ENCODE measurements at places on chromosomes 1 and 21.
A peak's percentile ranks its signal among the peaks of the same experiment; 100 is the strongest.

GRCh38 chr1:114574365-114574764 lies 7.0 kb downstream of the BCAS2 start:
- no peak for DNase-seq

DNA sequence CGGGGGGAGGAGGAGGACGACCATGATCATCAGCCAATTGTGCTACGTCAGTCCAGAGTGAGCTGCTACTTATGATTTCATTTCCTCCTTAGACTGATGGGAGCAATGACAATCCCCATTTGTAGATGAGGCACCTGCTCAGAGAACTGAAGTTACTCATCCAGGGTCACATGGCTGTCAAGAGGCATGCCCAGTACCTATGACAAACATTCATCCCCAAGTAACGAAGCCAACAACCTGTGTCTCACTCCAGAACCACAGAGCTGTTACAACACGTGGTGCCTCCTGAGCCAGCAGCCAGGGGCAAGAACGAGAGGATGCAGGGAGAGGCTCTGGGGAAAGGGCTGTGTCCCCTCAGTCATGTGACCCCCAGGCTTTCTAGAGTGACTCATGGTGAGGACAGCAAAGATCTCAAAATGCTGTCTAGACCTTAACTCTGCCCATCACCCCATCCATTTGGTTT lies 93.6 kb downstream of the SIM2 start:
- no peak for DNase-seq

GRCh38 chr1:78787544-78787943 lies 137.9 kb downstream of the IFI44 start:
- no peak for DNase-seq

DNA sequence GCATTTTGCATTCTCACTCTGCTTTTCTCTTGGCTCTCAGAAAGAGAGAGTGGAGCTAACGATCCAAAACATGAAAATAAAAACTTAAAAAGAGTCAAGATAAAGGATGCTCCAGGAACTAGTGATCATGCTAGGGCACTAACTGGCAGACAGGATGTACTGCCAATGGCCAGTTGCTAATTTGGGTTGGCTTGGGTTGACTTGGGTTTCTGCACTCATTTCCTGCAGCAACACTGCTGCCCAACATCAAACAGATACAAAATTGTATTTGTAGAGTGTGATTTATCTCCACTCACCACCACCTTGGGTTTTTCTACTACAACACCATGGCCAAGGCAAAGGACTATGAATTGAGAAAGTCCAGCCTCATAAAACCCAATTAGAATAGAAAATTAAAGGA lies 662.3 kb upstream of the PTBP2 start:
- DNase-seq = no peak

GRCh38 chr1:34055818-34056217 lies 109.2 kb downstream of the CSMD2 start:
- no peak for DNase-seq

GRCh38 chr1:160618763-160619274 lies 28.0 kb downstream of the SLAMF1 start:
- DNase-seq = peak; percentile 62

DNA sequence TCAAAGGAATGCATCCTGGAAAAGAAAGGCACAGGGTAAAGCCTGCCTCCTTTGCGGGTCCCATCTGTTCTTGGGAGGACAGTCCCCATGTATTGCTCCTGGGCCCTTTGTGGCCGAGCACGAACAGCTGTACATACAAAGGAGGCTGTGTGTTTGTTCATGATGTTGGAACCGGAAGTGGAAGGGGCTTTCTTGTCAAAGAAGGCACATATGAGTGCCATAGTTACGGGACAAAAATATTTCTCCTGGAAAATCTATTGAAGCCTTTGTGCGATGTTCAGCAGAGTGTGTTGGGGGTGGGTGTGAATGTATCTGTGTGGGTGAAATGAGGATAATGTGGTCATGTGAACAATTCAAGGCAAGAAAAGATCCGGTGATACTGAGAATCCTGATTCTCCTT lies 297.6 kb downstream of the DISC1 start:
- no peak for DNase-seq

- no peak for DNase-seq
Observed at GRCh38 chr21:43885721-43886120, 20.7 kb downstream of the AGPAT3 start.

DNA sequence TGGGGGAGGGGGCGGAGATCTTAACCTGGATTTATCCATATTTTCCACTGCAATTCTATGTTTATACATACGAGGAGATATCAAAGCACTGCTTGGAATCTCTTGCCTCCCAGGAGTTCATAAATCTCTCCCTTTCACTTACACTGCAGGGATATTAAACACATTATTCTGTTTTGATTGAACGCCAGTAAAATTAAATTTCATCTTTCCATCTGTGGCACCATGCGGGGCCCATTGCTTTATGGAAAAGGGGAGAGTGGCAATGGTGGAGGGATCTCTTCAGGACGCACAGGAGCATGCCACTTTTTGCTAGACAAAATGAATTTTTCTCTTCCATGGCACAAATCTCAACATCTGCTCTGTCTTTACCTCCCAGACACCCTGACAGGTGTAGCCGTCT lies 648.0 kb upstream of the PLXNA2 start:
- no peak for DNase-seq

GRCh38 chr1:46008585-46008984 lies 123.8 kb downstream of the PIK3R3 start:
- DNase-seq = no peak

- DNase-seq = no peak
Observed at GRCh38 chr1:228849011-228849541, 113.8 kb downstream of the RHOU start.

DNA sequence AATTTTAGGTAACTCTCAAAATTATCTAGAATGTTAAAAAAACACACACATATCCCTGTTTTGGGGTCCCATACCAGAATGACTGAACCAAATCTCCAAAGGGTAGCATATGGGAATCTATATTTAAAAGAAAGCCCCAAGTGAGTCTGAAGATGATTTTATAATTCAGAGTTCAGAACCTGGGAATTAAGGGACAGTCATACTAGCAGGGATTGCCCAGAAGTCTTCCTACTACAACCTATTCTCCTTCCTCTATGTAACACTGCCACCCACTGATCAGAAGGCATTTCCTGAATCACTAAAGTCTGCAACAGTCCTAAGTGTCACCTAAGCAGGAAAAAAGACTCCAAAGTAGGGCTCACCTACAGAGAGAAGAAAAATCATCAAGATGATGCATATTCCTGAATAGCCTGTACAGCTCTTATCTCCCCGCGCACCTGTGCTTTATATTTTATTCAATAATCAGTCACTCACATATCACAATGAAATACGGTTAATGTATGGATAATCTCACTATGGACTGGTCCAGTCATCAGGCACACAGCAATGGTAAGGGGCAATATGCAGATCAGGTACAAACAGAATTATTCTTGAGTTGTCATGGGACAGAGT lies 4.9 kb downstream of the RGS1 start:
- DNase-seq = peak; percentile 44

GRCh38 chr1:236011641-236012040 lies 53.2 kb downstream of the NID1 start:
- no peak for DNase-seq

- no peak for DNase-seq
Observed at GRCh38 chr1:207820568-207821463, 69.0 kb downstream of the CD46 start.

GRCh38 chr1:48775831-48776392 lies 779 bp downstream of the BEND5 start:
- DNase-seq = no peak

DNA sequence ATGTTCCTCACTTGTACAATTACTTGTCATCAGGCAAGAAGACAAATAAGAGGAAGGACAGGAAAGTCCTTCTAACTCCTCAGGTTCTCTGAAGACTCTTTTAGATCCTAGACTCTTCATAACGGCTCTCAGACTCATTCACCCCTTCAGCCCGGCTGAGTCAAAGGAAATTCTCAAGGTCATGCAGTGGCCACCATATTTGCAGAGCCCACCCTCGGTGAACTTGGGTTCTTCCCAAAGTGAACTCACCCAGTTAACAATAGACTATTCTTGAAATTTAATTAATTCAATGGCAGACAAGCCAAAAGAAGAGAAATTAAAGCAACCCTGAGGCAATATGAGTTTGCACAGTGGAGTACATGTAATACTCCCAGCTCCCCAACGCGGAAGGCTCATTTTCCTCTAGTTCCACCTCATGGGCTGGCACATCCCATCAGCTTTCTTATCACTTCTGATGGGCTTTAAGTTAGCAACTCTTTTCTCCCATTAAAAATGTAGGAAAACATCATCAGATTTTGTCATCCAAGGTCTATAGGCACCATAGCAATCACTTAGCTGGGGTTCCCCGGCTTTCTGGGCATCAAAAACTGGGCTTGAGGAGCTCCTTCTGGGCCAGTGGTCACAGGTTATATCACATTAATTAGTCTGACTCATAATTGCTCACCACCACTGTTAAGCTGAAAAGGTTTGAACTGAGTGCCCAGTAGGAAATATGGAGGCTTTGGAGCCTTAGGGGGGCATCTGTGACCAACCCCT lies 27.8 kb upstream of the TIAM1 start:
- DNase-seq = no peak

GRCh38 chr1:37034121-37035013 lies at the start of gene GRIK3:
Gene GRIK3, minus strand, starts transcription at chr1:37034515. Its CDS starts 407 bp downstream, at chr1:37034108.
- DNase-seq = no peak

DNA sequence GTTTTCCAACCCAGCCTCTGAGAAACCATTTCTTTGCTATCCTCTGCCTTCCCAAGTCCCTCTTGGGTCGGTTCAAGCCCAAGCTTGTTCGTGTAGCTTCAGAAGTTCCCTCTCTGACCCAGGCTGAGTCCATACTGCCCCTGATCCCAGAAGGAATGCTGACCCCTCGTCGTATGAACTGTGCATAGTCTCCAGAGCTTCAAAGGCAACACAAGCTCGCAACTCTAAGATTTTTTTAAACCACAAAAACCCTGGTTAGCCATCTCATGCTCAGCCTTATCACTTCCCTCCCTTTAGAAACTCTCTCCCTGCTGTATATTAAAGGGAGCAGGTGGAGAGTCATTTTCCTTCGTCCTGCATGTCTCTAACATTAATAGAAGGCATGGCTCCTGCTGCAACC lies 23.8 kb downstream of the EIF2D start:
- no peak for DNase-seq

GRCh38 chr1:5962265-5963105 lies 29.7 kb downstream of the NPHP4 start:
- no peak for DNase-seq

- DNase-seq = no peak
Observed at GRCh38 chr1:194624833-194625232, 1438.4 kb upstream of the B3GALT2 start.

DNA sequence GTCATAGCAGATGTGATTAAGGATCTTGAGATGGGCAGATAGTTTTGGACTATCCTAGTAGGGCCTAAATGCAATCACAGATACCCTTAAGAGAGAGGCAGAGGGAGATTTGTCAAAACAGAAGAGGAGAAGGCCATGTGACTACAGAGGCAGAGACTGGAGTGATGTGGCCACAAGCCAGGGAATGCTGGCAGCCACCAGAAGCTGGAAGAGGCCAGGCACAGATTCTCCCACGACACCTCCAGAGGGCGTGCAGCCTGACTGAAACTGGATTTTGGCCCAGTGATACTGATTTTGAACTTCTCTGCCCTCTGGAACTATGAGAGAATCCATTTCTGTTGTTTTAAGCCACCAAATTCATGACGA lies 52.1 kb upstream of the EPS8L3 start:
- no peak for DNase-seq

DNA sequence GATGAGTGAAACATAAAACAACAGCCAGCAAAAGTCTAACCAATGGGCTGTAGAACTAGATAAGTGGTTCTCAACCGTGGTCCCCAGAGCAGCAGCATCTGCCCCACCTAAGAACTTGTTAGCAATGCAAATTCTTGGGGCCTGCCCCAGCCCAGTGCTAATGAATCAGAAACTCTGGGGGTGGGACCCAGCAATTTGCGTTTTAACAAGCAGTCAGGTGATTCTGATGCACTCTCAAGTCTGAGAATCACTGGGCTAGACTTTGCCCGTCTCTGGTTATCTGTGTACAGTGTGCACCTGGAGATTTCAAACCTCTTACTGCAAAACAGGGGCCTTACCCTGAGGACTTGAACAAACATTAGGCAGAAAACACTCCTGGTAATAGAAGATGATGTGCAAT lies 66.5 kb downstream of the PLXNA2 start:
- no peak for DNase-seq

DNA sequence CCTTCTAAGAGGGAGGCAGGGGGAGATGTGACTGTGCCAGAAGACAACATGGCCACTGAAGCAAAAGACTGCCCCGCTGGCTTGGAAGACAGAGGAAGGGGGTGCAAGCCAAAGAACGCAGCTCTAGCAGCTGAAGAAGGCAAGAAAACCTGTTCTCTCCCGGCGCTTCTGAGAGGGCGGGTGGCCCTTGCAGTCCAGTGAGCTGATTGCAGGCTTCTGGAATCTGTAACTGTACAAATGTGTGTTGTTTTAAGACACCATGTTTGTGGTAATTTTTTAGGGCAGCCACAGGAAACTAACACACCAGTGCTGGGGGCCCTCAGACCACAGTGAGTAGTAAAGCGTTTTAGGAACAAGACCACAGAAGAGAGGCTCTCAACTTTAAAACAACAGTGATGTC lies 47.0 kb downstream of the CD46 start:
- peak; percentile 14 for DNase-seq

DNA sequence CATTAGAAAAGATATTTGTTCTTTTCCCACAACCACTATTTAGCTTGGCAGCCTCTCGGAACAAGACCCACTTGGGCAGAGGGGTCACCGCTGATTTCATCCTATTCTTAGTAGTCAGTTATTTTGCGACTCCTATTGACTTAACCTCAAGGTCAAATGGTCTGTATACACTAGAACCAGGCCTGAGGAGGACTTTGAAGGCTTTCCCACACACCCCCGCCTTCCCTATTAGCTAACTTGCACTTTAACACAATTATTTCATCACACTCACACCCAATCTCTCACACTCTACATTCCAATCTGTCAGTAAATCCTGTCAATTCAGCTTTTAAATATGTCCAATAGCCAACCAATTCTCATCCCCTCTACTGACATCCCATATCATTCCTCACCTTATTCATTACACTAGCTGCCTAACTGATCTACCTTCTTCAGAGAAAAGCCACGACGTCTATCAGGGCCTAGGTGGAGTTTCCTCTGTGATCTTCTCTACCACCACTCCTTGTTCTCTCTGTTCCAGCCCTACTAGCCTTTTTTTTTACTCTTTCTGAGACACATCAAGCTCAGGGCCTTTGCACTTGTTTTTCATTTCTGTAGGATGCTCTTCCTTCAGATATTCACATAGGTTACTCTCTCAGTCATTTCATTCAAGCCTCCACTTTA lies 1.0 kb upstream of the NIBAN1 start:
- peak; percentile 69 for DNase-seq

DNA sequence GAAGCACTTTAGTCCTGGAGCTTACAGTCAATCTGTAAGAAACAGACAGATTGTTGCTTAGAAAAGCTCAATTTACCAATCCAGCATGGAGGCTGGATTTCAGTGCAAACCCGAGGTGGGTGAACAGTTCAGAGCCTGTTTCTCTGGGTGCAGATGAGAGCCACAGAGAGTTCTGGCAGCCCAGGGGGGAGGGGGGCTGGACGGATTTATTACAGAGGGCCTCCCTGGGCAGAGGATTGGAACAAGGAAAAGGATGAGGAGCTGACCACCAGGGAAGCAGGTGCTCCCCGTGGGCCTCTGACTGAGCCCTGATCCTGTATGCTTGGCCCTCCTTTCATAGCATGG lies 38.0 kb upstream of the EPS8L3 start:
- DNase-seq = no peak

- no peak for DNase-seq
Observed at GRCh38 chr1:66925558-66925910, 744 bp downstream of the MIER1 start.

- DNase-seq = no peak
Observed at GRCh38 chr21:44051462-44051941, 39.4 kb downstream of the TRAPPC10 start.
